ENCODE measurements at places on chromosomes 4 and X.
A peak's percentile ranks its signal among the peaks of the same experiment; 100 is the strongest.

DNA sequence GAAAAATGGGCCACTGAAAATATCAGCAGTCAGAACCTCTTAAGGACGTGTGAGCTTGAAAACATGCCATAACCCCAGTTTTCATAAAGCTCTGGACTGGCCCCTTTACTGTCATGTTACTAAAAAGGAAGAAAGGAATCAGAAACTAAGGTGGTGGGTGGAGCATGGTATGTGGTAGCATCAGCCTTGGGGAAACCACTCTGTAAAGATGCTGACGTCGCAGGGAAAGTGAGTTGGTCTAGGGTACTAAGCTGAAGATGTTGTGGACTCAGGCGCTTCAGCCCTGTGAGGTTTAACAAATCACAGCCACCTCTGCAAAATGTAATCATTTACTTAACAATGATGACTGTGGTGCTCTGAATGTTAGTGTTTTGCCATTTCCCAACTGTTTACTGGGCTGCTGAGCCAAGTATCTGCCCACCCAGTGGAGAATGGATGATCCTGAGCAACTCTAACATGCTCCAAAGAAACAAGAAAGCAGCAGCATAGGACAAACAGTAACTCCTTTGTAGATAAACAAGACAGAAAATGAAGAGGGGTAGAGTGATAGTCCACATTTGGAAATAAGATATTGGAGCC, 33.4 kb downstream of the C4orf54 start:
- no peak for DNase-seq

GRCh38 chrX:124260845-124261244, 71.6 kb upstream of the TEX13D start:
- DNase-seq = no peak

DNA sequence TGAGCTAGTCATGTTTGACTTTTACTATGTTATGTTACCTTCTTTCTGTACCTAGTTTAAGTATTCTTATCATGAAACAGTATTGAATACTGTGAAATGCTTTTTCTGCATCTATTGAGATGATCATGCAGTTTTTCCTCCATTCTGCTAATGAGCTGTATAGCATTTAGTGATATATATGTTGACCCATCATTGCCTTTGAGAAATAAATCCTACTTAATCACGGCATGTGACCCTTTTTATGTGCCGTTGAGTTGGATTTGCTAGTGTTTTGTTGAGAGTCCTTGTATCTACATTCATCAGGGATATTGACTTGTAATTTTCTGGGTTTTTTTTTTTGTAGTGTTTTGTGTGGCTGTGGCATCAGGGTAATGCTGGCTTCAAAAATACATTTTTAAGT, 537.7 kb upstream of the AADAT start:
- DNase-seq = no peak

GRCh38 chr4:24007860-24008261, 118.0 kb upstream of the PPARGC1A start:
- DNase-seq = no peak

DNA sequence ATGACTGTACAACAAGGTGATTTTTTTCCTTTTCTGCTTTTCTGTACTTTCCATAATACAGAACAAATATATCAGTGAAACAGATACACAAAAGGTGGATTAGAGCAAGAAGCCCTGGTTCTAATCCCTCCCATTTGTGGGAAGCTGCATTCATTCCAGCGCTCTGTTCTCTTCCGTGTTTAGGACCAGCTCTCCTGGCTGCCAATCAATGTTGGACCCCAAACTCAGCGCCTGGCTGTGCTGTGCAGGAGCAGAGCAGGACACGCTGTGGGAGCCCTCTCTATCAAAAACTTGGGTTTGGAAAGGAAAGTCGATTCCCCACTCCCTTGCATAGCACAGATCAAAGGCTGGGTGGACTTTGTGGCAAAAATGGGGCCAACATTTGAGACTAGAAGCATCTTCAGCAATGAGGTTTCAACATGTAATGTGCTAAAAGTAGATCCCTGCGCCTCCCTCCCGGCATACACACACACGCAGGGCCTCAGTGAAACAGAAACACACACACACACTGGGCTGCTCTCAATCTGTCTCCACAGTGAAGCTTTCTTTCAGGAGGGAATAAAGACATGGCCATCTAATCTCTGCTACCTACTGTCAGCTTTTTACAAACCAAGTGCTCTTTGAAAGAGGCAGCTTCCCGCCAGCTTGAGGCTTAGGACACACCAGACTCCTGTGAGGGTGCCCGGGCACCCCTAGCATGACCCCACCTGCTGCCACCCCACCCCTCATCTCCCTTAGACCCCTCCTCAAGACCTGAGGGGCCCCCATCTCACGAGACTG, 12.2 kb downstream of the WDR1 start:
- DNase-seq = no peak

DNA sequence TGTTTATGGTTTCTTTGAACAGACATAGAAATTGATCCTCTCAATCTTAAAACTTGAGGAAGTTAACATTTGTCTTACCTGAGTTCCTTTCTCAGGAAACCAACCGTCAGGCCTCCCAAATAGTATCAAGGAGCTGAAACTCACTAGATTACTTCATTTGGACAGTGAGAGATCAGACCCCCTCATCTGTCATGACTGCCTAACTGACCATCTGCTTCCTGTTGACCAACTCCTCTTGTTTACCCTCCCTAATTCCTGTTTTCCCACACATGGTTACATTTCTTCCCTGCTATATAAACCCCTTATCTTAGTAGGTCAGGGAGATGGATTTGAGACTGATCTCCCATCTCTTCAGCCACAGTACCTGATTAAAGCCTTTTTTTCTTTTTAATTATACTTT, 46.2 kb upstream of the NMU start:
- no peak for DNase-seq

- no peak for DNase-seq
Observed at GRCh38 chrX:30666094-30666493, 12.9 kb downstream of the GK start.

DNA sequence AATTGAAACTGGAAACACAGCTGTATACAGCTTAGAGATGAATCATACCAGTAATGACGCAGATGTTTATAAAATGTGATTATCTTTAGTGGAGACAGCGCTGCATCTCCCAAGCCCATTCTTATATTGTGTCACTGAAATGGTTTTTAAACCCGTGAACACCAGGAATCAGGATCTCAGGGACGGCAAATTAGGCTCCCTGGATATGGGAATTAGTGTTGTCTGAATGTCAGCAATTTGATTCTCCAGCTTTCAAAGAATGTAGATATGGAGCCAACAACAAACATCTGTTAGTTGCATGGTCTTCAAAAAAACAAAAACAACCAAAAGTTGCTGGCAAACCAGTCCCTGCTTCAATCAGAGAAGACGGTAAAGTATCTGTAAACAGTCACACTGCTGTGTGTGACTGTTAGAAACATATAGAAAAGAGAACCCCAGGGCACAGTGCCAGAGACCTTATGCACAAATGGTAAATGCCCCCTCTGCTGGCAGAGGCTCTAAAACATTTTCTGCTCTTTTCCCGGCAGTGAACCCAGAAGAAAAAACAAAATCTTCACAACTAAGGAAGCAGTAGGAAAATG, 351.9 kb upstream of the FTHL17 start:
- DNase-seq = peak; percentile 11

GRCh38 chrX:103151799-103152198, 58.9 kb upstream of the NXF3 start:
- DNase-seq = no peak

GRCh38 chr4:110075083-110075738, 123.2 kb downstream of the ELOVL6 start:
- DNase-seq = no peak

- DNase-seq = no peak
Observed at GRCh38 chrX:149461746-149462145, 43.4 kb downstream of the IDS start.

DNA sequence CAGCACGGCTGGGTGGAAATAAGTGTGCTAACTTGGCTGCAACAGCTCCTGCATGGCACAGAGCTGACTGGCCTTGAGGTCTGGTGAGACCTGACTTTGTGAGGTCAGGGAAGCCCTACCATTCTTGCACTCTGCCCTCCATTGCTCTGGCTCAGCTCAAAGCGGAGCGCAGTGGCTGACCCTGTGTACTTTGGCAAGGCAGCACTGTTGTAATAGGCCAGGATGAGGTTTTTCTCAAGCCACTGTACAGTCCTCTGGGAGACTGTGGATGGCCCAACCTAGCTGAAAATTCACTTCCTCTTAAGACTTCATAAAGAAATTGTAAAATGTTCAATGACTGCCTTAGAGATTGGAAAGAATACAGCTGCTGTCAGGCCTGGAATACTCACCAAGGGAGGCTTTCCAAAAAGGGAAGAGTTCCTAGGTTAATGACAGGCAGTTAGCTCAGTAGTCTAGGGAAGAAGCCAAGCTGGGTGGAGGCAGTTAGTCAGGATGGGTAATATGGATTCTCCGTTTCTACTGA, 129.8 kb downstream of the GUCY2F start:
- no peak for DNase-seq

DNA sequence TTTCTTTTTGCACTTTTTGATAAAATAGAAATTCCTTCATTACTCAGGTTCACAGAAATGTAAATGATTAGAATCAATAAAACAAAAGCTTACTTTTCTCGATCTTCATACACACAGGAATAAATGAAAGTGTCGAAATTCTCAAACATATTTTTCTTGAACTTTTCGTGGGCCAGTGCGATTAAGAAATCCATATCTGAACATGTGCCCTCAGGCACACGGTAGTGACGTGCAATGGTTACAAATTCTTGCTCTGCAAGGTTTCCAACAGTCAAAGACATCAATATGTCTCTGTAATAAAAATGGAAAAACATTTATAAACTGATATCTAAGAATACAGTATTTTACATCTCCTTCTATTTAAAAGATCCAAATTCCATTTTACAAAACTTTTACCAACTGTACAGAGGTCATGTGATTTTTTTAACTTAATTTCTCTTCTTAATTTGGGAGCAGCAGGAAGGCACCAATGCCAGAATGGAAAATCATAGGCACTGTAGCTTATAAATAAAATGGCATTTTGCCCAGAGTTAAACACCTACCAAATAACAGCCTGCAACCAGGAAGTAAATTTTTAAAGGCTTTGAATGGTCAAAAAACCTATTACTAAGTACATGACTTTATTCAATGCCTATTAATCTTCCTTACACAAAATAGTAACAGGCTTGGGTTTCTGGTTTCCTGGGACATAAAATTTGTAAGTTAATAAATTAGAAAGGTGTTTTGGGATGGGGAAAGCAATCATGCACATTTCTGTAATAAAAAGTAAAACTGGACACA, 165.0 kb downstream of the EFHC2 start:
- DNase-seq = peak; percentile 52

GRCh38 chr4:36394352-36394903, 113.0 kb downstream of the DTHD1 start:
- DNase-seq = no peak

- no peak for DNase-seq
Observed at GRCh38 chr4:110484029-110484428, 8.1 kb downstream of the ENPEP start.

GRCh38 chr4:173513651-173514050, 16.4 kb downstream of the HAND2 start:
- no peak for DNase-seq
